Natural killer cell treated with Interleukin-12 subunit alpha and Interleukin-12 subunit beta and Interleukin-15 and Interleukin-18, amount 100 ng/mL, for 72 hours (primary cell): ENCODE measurements at places on chromosomes 4 and X. TPM values are rescaled to one million over a fixed set of nuclear protein-coding genes. Genes with fewer than 3 reads are reported as not detected.

Gene PWWP3B
- not detected for total RNA-seq

Gene CCKAR
- not detected for total RNA-seq

DNA sequence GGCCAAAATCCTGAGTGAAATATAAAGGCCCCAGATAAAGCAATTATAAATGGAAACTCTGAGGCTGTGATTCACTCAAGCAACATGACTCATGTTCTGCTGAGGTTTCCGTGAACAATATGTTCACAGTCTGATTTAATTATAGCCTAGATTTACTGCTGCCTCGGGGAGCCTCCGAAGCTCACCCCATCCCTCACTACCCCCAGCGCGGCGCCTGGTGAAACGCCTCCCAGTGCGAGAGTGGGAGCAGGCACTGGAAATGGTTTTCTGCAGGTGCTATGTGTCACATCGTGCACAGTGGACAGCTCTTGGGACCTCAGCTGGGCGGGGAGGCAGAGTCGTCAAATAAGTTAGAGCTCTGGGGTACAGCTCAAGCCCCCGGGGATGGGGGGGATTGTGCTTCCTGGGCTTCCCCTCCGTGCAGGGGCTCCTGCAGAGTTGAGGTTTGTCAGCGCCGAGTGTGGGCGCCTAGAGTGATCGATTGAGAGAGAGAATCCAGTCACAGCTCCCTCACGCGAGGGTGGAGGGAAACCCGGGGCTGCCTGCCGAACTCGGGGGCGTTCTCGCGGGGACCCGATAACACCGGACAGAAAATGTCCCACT lies 110.6 kb downstream of the PHKA2 start:
- DNase-seq, result no peak

- DNase-seq, result no peak
Observed at GRCh38 chr4:39324897-39325613, 41.1 kb downstream of the RFC1 start.

- DNase-seq, result no peak
Observed at GRCh38 chrX:71420686-71421085, 54.5 kb downstream of the TAF1 start.

GRCh38 chrX:154019061-154019621 lies 561 bp downstream of the IRAK1 start:
- DNase-seq, result no peak

GRCh38 chr4:128349921-128350320 lies 62.3 kb upstream of the PGRMC2 start:
- no peak for DNase-seq

GRCh38 chr4:10102474-10103332 lies 13.9 kb downstream of the WDR1 start:
- DNase-seq, result no peak

DNA sequence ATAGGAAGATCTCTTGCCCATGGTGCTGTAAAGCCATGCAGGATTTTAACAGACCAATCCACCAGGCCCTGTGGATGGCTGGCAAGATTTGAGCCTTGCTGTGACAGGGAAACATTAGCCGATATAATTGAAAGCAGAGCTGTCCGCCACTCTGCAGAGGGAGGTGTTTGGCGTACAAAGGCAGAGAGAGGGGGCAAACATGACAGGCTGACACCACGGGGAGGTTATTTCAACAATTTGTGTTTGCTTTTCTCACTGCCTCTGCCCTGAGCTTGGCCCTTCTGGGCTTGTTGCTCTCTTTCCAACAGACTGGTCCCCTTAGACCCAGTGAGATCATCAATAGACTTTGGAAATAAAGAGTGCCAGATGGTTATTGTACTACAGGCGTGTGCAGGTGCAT lies 59.4 kb downstream of the CLNK start:
- no peak for DNase-seq

- no peak for DNase-seq
Observed at GRCh38 chr4:5165420-5166369, 114.4 kb downstream of the STK32B start.

- no peak for DNase-seq
Observed at GRCh38 chr4:9987749-9988362, 33.4 kb downstream of the SLC2A9 start.

DNA sequence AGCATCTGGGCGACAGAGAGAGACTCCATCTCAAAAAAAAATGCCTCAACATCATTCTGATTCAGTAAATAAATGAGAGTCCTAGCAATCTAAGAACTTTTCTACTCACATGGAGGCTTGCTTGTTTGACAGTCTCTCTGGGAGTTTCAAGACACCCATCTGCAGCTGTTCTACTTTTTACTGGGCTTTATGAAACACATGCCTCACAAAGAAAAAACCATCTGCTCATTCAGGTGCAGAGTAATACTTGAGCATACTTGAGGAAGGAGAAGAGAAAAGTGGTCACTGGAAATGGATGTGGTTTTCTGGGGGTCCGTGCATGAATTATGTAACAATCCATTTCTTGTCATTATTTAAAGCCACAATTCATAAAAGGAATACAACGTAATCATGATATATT lies 87.1 kb upstream of the DDX53 start:
- DNase-seq, result no peak

DNA sequence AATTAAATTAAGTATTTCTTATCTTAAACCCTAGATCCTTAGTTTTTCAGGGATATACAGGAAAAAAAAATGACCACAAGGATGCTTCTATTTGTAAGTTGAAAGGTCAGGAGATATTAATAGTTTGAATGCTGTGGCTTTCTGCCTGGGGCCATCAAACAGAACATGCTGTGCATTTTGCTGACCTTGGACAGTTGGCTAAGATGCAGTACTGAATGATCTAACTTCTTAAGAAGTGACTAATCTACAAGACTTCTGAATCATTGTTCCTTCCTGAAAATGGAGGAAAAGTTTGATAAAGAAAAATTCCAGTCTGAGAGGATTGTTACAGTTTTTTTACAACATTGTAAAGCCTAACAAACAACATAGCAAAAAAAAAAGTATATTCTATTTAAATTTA lies 237.8 kb upstream of the JADE1 start:
- no peak for DNase-seq

GRCh38 chr4:113659127-113659526 lies 102.4 kb downstream of the CAMK2D start:
- DNase-seq, result no peak

DNA sequence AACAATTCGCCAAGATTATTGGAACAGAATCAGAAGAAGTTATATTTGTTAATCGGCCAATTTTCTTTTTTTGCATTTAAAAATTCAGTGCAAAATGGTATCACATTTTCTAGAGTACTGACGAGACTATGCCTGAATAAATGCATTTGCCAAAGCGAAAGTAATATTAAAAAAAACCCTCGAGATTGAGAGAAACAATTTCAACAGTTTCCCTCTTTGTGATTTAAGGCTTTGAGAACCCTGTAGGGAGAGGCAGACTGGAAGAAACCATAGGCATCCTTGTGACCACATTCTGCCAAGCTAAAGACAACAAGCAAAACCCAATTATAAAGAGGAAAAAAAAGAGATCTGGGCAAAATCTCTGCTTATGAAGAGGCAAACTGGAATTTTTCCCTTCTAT lies 218.1 kb upstream of the GK2 start:
- no peak for DNase-seq

DNA sequence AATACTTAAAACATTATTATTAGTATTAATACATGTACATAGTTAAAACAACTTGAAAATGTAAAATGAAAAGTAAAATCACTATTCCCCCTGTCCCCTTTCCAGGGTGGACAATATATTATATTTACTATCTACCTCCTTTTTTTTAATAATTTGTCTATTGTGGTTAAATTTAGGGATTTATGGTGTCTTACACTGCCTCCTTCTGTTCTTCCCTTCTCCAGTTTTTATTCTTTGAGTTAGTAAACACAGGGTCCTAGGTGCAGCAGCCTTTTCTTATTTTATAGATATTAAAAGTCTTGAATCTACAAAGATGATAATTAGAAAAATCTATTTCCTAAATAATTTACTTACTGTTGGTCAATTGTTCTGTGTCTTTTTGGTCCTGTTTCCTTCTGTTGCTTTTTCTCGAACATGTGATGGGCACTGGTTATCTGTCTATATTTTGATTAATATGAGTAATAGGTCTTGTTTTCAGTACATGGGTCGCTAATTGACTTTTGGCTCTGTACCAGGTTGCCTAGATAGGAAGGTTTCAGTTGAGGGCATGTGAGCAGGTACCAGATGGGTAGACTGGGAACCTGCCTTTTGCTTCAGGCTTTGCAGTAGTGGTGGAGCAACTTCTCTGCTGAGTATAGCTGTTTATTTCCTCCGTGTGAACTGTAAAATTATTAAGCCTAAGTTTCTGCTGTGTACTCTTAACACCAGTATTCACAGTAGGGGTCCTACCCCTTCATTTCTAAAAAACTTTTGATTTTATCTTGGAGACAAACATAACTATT lies 1.1 kb downstream of the NUDT9 start:
- DNase-seq, result no peak

GRCh38 chrX:68369559-68369958 lies 63.7 kb downstream of the OPHN1 start:
- no peak for DNase-seq

GRCh38 chrX:3192835-3193234 lies 151.6 kb downstream of the ARSF start:
- DNase-seq, result no peak
